ENCODE measurements at places on chromosomes 3 and 15.
A peak's percentile ranks its signal among the peaks of the same experiment; 100 is the strongest.

DNA sequence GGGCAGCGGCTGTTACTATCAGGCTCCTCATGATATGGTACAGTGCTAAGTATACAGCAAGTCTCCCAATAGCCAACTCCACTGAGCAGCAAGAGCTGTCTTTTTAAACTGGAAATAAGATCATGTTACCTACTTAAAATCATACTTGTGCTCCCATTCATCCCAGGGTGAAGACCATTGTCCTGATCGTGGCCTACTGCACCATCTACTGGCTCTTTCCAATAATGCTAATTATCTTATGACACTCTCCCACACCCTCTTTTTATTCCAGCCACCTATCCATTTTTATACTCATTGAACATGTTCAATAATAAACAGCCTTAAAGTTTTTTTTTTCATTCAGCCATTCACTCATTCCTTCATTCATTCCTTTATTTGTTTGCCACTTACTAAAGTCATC, 117.7 kb downstream of the GBE1 start:
- no peak for DNase-seq

DNA sequence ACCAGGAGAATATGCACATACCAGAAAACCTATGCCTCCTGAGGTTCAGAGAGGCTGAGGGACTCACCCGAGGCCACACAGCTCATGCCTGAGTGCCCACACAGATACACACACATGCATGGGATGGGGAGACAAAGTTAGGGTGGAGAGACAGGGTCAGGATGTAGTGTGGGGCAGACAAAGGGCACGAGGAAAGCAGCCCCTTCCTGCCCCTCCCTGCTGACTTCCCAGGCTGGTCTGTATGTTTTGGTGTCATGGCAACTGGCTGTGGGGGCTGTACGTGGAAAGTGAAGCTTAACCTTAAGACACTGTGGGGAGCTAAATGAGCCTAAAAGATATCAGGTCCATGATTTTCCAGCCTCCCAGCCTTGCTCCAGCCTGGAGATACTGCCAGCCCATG, 57.8 kb downstream of the EPHB3 start:
- DNase-seq, result no peak

- DNase-seq, result no peak
These were observed 942.0 kb downstream of the SQOR start for GRCh38 chr15:46576646-46577395.

DNA sequence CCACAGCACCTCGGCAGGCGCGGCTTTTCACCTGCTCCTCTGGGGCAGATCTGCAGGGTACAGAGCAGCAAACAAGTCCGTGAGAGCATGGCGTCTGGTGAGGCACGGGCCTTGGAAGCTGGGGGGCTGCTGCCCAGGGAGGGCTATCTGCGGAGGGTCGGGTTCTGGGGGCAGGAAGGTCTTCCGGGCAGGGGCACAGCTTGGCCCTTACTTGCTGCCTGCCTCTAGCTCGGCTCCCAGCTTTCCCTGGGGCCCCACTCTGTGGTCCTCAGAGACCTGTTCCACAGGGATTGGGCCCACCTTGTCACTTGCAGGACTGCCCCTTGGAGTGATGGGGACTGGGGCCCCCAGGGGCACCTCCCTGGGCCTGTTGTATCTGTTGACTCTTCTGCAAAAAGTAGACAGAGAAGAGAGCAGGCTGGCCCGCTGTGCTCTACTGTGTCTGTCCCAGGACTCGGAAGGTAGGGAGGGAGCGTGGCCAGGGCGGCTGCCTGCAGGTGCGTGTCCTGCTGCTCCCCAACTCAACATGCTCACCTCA, 84.1 kb downstream of the TBC1D2B start:
- DNase-seq, result no peak

- DNase-seq, result no peak
These were observed 14.3 kb downstream of the RHOA start for GRCh38 chr3:49397470-49397869.

DNA sequence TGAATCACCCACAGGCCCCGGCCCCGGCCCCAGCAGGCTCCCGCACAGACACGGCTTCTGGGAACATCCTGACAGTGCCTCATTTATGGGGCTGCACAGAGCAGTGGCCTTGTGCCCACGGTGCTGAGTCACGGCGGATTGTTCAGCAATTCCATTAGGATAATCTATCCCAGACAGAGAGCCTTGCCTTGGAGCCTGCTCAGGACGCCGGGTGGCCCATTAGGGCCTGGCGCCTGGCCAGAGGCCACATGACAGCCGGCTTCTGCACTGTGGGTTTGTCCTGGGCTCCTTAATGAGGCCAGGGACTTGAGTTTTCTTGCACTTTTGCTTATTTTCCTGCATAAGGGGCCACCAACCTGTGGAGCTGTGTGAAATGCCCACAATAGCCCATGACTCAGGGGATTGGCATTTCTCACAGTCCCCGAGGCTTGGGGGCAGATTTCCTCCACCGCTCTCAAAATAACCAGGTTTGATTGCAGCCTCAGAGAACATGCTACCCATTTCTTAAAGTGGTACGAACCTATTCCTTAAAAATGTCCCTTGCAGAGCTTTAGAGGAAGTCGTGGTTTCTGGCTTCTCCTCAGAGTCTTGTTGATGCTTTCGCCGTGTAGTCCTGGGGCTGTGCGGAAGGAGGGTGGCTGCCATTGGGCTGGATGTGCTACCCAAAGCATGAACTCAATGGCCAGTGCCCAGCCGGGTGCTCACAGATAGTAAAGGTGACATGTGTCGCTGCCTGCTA, 19.0 kb downstream of the SYNM start:
- no peak for DNase-seq

DNA sequence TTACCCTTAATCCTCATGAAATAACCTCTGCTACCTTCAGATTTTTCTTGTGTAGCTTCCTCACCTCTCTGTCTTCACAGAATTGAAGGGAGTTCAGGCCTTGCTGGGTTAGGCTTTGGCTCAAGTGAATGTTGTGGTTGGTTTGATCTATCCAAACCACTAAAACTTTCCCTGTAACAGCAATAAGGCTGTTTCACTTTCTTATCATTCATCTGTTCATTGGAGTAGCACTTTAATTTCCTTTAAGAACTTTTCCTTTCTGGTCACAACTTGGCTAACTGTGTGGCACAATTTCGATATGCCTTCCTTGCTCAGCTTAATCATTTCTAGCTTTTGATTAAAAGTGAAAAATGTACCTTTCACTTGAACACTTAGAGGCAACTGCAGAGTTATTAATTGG, 129.8 kb downstream of the NR1I2 start:
- DNase-seq, result no peak

- peak; percentile 61 for DNase-seq
These were observed 5.2 kb downstream of the LINS1 start for GRCh38 chr15:100596792-100597191.

GRCh38 chr3:100910986-100911385, 82.2 kb downstream of the ABI3BP start:
- no peak for DNase-seq

DNA sequence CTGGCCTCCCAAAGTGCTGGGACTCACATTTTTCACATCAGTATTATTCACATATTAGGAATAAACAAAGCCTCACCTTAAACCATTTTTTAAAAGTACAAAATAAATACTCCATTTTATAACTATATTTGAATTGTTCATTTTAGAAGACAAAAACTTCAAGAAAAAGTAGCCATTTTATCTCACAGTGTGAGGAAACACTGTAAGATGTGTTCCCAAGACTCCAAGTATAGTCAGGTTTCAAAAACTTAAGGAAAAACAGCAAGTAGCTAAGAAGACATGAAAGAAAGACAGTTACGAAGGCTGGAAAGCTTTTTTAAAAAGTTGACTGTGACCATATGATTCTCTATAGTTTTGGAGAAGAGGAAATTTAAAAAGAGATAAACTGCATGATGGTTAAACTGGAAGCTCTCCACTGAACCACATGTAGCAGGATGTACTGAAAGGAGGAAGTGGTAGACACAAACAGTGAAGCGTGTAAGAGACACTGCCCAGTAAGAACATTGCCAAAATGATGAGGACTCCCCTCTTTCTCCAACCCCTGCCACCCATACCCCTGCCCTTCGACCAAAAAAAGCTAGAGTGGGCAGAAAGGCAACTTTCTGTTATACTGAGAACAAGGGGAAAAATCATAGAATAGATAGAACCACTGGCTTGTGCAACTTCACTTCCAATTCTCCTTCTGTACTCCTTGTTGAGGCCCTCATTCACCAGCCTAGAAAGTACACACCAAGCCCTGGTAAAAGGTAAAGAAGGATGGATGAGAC, 6.2 kb upstream of the TMF1 start:
- no peak for DNase-seq

GRCh38 chr3:120227710-120228347, 57.2 kb downstream of the GPR156 start:
- DNase-seq, result no peak

DNA sequence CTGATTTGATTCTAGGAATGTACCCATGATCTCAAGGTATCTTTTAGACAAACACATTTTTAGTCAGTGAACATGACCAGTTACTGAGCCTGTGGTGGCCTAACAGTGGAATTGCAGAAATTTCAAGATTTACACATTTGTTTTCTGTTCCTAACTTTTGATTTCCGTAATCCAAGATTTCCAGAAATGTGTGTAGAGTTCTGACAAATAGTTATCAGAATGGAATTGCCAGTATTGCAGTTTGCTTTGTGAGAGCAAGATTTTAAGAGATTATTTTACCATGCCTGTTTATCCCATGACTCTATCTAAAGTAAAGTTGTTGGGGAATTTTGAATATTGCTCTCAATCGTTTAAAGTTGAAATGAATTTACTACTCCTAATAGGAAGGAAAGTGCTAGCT, 11.7 kb upstream of the UTS2B start:
- DNase-seq, result no peak

All from activated CD8-positive, alpha-beta memory T cell treated with anti-CD3 and anti-CD28 coated beads for 1 hour (primary cell).